ENCODE measurements at places on chromosomes 5 and 9.

- DNase-seq = no peak
Measured at GRCh38 chr5:73867345-73868335, 241.6 kb downstream of the ARHGEF28 start.

- no peak for DNase-seq
Measured at GRCh38 chr9:134473141-134474054, 147.1 kb downstream of the RXRA start.

GRCh38 chr9:84542554-84542953 is 127.0 kb upstream of the NTRK2 start:
- DNase-seq = no peak

DNA sequence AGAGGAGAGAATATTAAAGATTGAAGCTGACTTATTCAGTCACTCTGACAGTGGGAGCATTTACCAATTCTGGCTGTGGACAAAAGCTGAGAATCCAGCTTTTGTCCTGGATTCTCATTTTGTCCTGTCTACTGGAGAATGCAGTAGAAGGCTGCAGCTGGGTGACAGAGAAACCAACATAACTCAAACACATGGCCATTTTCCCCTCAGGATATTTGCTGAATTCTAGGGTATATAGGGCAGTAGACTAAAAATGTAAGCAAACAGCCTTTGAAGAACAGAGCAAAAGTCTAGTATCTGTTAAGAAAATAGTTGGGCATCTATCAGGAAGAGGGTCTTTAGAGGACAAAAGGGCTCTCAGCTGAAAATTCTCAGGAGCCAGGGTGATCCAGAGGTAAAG is 20.6 kb downstream of the ZNF484 start:
- no peak for DNase-seq

GRCh38 chr5:87434461-87434860 is 21.7 kb upstream of the CCNH start:
- no peak for DNase-seq

- no peak for DNase-seq
Measured at GRCh38 chr5:143716881-143717280, 95.1 kb upstream of the HMHB1 start.

DNA sequence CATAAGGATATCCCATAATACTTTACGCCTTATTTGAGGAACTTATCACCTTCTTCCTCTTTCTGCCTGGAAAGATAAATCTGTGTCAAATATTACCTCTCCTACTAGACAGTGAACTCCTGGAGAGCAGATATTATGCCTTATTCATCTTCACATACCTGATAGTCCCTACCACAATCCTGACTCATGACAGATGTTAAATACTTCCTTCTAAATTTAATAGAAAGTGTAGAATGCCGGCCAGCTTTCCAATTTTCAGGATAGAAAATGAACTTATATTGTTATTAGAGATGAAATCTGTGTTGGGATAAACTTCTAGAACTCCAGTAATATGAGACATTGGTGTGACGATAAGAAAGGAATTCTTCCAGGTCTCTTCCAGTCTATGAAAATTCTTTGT is 89.0 kb downstream of the GCNT4 start:
- DNase-seq = no peak

GRCh38 chr9:11742471-11742870 is 950.7 kb upstream of the TYRP1 start:
- no peak for DNase-seq

- no peak for DNase-seq
Measured at GRCh38 chr5:156387391-156387790, 60.4 kb downstream of the SGCD start.

DNA sequence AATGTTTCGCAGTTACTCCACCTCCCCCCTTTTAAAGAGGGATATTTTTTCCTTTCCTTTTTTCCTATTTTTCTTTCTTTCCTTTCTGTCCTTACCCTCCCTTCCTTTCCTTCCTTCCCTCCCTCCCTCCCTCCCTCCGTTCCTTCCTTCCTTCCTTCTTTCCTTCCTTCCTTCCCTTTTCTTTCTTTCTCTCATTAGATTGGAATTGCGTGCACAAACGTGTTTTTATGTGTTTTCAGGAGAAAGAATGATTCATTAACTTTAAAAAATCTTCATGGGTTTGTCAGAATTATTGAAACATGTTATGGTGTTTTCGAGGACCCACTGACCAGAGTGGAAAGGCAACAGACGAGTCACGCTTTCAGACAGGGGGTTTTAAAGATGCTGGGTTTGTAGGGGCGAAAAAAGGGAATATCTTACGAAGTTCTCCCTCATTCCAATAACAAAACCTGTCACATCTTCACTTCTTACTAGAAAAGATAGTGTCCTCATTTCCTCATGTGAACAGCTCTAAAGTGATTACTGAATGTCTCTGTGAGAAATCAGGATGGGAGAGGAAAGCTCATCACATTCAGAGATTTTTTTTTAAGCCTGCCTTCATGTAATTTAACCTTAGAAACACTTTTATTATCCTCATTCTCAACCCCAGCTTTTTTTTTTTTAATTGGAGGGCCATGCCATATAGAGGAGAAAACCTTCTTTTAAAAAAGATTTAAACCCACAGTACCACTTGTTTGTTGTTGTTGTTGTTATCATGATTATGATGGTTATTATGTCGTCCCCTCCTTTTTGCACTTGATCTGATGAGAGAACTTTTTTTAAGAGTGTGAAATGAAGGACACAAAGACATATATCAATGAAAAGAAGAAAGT is 21.9 kb downstream of the NR2F1 start:
- no peak for DNase-seq

DNA sequence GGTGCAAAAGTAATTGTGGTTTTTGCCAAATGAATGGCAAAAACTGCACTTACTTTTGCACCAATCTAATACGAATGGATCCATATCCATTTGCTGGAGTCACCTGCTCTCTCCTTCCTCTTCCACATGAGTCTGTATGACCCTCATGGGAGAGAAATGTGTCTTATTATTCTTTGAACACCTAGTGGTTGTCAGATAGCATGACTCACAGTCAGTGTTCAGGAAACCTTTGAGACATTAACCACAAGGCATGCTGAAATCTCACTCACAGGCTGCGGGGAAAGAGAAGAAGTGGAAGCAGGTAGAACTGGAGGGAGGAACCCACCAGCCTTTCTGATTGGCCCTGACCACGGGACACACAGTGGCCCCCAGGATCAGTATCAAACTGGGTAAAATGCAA is 222.8 kb upstream of the KLF4 start:
- peak; percentile 84 for DNase-seq

GRCh38 chr5:178305801-178306200 is 73.2 kb upstream of the PHYKPL start:
- no peak for DNase-seq

- no peak for DNase-seq
Measured at GRCh38 chr5:143304836-143305475, 98.5 kb downstream of the NR3C1 start.

- DNase-seq = peak; percentile 26
Measured at GRCh38 chr9:86034863-86035734, 64.3 kb downstream of the GOLM1 start.

- DNase-seq = no peak
Measured at GRCh38 chr9:117492476-117492875, 77.6 kb upstream of the ASTN2 start.

DNA sequence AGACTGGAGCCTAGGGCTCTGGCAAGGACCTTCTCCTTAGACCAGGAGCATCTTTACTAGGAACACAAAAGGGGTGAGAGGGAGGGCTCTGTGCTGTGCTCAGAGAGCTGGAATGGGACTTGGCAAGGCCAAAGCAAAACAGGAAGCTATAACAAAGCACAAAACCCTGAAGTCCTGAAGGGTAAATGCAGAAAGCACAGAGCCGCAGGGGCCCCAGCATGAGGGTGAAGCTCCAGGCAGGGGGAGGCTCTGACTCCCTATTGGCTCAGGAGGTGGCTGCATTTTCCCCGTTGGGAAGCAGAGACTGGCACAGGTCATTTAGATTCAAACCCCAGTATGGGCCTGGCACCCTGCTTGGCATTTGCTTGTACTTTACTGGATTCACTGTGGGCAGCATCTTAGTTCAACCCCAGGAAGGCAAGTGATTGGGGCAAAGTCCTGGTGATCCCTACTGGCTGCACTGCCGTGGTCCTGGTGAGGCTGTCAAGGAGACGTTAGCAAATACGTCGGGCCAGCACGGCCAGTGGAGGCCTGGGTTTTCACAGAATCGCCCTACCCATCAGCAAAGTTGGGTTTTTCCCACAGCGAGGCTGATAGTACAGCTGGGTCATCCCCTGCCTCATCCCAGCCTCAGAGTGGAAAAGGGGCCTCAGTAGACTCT is 46.3 kb downstream of the GGTA1 start:
- DNase-seq = no peak

DNA sequence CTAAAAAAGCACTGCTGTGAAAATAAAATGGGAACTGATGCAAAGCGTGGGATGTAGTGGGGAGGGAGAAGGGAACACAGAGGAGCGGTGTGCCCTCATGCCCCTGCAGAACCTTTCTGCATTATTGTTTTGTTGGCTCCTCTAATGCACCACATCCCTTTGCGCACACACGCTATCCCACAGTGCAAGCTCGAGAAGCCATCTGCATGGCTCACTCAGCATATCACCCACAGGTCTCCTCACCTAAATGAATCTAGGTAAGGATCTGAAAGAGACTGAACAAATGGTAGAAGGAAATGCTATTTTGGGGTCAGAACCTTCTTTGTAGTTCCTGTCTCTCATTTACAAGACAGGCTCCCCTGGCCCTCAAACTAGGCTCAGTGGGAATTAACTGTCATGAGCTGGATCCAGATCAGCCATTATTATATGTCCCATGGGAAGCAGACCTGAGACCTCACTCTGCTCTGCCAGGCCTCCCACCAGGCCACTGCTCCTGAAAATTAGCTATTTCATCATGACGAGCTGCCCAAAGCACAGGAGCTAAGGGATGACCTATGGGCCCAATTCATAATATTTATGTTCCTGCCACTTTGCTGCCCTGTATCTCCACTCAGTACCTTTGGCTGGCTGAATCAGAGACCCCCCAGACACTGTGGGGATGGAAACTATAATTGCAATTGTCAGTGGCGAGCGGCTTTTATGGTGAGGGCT is 169.4 kb downstream of the SPOCK1 start:
- no peak for DNase-seq

GRCh38 chr5:160105686-160106360 is 13.4 kb downstream of the PWWP2A start:
- DNase-seq = peak; percentile 62

GRCh38 chr9:32434892-32435291 is 50.4 kb downstream of the ACO1 start:
- no peak for DNase-seq

GRCh38 chr9:14395317-14396082 is 81.6 kb upstream of the NFIB start:
- no peak for DNase-seq

DNA sequence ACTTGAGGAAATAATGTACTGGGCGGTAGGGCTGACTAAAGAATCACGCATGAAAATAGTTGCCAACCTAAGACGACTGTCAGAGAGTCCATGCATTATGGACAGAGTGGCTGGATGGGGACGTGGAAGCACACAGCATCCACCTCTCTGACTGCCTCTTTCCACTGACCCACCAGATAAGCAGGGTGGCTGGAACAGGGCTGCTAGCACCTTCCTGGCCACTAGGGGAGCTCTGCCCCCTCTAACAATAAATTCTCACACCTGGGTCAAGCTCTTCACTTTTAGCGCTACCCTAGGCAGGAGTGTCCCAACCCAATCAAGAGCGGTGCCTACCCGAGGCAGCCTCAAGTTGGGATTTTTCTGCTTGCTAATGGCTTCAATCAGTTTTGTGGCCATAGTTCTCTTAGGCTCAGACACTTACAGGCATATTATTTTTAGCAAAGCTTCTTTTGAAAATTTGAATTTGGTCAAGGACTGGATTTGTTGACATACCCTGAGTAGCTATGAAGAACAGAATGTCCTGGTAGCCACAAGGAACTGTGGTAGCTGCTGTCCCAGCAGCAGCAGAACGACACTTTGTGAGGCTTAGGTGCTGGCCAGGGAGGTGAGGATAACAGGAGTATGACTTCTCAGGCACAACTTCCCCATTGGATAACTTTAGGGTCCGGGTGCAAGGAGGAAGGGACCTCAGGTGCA is 6.9 kb upstream of the TPM2 start:
- peak; percentile 57 for DNase-seq

- peak; percentile 94 for DNase-seq
Measured at GRCh38 chr9:127779136-127779981, 893 bp upstream of the SH2D3C start.

DNA sequence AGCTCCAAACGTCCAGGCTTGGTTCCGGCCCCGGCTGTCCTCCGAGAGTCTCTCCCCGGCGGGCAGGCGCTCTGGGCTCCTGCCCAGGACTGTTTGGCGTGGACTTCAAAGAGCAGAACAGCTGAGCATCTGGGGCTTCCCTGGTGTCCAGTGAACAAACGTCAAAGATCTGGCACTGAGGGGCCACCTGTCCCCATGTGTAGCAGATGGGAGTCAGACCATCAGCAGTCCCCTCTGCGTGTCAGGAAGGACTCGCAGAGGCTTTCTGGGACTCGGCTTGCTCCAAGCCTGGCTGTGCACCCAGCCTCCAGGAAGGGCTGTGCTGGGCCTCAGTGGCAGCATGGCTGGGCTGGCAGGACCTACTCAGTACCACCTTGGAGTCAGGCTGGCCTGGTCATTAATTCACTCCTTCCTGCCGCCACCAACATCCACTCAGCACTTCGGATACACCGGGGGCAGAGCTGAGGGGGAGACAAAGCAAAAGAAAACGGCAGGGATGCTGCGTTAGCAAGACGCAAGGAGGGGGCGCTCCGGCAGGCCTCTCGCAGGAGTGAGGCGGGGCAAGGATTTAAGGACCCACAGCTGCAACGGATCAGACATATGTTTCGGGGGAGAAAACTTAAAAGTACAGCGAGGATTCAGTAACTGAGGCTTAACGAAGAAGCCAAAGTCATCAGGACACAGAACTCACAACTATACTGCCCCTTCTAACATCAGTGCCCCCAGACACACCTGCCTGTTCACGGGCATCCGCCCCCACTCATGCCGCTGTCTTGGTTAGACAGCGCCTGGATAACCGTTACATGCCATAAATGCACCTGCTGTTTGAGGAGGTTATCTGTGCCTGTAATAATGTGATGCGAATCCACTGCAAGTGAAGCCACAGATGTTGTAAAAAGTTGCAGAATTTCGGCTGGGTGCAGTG is 164.5 kb upstream of the PHYKPL start:
- no peak for DNase-seq

DNA sequence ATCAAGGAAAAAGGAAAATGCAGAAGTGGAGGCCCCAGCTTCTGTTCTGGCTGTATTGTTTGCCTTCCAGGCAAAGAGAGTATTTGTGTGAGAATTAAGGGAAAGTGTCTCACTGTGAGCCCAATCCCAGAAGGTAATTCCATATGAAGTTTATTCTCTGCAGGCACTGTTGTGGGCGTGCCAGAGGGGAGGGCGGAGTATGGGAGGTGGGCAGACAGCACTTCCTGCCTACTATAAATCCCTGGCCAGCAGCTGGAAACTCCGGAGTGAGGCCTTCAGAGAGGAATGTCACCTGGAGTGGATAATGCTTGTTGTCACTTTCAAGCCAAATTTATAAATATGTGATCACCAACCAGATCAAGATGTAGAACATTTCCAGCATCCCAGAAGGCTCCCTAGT is 209.5 kb downstream of the ARHGAP26 start:
- DNase-seq = no peak

DNA sequence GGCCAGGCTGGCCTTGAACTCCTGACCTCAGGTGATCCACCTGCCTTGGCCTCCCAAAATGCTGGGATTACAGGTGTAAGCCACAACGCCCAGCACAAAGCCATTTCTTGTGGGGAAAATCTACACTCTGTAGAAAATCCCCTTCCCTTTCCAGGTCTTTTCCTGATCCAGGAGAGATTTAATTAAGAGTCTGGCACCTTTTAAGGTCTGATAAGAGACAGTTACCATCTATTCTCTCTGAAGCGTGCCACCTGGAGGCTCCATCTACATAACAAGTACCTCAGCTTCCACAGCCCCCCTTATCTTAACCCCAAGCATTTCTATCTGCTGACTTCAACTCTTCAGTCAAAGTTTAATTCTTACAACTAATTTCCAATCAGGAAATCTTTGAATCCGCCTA is 71.4 kb upstream of the CDK20 start:
- DNase-seq = no peak

All from CD14-positive monocyte (primary cell).